Activated naive CD8-positive, alpha-beta T cell treated with anti-CD3 and anti-CD28 coated beads, Interleukin-2, amount 10 ng/mL, durations not matched to agents 7 days and 5 days (primary cell): ENCODE measurements at places on chromosomes 5 and 9. TPM values are rescaled to one million over a fixed set of nuclear protein-coding genes. Genes with fewer than 3 reads are reported as not detected.

Gene GMCL2
- not detected for total RNA-seq

Gene GABRA1
- not detected for total RNA-seq

Gene C9orf153
- total RNA-seq = 0.34 TPM

Gene FABP6
- total RNA-seq = not detected

Gene OBP2B
- total RNA-seq = not detected

Gene SLC31A2
- 3.4 TPM for total RNA-seq

Gene DMRT3
- not detected for total RNA-seq
